ENCODE measurements at places on chromosomes 2 and 18.

DNA sequence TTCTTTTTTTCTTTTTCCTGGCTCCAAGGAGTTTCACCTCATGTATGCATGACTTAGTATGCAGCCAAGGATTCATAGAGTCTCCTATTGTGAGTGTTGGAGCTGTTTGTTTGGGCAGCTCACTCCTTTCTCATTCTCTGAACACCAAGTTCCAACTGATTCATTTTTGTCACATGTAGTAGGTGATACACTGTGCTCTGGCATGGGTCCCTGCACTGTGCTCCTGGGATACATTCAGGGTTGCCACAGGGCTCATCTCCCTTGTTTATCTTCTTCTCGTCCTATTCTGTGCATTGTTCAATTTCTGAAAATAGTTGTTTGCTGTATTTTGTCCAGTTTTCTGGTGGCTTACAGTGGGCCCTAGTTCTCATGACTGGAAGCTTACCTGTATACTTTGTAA is 96.8 kb downstream of the ZNF407 start:
- DNase-seq = no peak

DNA sequence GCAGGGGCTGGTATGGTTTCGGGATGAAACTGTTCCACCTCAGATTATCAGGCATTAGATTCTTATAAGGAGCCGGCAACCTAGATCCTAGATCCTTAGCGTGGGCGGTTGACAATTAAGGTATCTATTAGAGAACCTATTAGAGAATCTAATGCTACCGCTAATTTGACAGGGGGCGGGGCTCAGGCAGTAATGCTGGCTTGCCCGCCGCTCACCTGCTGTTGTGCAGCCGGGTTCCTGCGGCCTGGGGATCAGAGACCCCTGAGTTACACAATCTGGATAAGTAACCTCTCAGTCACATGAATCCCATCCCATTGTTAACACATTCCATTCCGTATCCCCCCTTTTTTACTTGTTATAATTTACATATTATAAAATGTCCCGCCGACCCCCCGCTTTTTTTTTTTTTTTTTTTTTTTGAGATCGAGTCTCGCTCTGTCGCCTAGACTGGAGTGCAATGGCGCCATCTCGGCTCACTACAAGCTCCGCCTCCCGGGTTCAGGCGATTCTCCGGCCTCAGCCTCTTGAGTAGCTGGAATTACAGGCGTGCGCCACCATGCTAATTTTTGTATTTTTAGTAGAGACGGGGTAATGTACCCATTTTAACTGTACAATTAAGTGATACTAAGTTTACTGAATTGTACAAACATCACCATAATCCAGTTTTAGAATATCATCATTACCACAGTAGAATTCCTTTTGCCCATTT is 42.0 kb upstream of the GPD2 start:
- DNase-seq = no peak

DNA sequence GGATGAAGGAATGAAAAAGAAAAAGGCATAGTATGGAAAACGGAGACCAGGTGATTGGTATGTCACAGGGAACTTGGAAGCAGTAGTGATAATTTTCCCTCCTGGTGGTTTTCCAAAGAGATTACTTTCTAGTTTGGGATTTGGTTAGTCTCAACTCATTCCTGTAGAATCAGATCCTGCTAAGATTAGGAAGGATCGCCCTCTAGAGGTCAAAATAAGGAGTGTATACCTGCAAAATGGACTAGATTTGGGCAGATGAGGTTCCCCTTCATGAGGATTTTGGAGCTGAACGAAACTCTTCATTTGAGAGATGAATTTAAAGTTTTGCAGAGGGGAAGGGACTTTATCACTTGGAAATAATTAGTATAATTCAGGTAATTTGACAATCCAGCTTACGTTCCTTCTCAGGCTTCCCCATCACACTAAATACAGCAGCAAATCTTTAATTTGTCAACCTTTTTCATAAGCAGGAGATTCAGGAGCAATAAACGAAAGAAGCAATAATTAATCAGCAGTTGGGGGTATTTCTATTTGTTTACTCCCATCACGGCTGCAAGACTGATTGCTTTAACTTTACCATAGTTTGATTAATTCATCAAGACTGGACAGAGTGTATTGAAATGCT is 65.2 kb downstream of the CCDC195 start:
- no peak for DNase-seq

DNA sequence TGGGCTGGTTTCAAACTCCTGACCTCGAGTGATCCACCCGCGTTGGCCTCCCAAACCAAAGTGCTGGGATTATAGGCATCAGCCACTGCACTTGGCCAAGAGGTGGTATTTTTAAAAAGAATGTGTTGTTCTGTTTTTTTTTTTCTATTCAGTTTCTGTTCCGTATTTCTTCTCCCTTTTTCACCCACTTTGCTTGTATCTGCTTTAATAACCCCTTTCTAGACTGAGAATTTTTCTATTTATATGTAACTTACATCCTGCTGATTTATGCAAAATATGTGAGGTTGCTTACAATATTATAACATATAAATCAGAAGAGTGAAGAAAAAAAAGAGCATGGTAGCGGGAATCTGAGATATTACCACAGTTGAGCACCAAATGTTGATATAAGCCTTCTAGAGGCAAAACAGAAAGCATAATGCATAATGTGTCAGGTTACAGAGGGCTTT is 17.2 kb upstream of the LYPD6B start:
- DNase-seq = no peak

DNA sequence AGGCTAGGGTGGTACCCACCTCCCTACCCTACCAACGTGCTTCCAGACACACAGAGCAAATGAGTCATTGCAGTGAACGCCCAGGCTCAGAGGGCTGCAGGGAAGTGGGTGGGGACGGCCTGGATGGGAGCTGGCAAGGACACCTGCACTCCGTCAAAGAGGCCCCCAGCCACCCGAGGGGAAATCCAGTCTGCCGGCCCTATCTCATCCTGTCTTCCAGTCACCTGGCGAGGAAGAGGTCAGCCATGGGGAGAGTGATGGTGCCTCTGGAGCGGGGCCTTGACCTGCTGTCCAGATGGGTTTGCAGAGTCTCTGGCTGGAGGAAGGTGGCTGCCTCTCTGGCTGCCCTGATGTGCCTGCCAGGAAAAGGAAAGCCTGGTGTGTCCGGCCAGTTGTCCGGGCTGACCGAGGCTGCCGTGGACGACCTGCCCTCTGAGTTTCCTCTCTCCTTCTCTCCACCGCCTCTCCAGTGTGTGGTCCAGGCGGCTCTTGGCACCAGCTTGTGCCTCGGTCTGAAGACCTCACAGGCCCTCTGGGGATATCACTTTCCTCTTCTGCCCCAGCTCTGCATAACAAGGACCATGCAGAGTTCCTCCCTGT is 209.7 kb upstream of the COPS8 start:
- DNase-seq = no peak

- no peak for DNase-seq
Observed at GRCh38 chr2:30433541-30434299, 13.3 kb upstream of the LCLAT1 start.

DNA sequence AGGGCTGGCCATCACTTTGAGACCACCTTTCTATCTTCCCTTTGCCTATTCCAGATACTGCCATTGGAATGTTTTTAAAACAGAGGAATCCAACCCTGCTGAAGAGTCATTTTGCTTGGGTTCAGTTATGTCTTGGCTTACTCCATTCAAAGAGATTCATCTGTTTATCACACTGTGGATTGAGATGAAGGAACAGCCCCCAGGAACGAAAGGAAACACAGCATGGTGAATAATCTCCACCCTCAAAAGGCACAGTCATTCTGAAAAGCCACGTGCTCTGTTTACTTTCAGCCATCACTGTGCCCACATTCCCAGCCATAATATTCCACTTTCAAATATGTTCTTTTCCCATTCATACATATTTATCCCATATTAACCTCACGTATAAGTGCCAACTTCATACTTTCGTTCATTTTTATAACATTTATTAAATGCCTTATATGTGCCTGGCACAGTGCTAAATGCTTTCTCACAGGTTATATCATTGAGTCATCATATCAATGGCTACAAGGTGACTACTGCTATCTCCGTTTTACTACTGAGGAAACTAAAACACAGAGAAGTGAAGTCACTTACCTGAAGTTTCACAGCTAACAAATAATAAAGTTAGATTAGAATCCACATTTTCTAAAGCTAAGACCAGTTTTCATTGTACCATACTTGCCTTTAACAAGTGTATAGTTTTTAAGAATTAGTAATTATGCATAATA is 143.6 kb downstream of the OSR1 start:
- no peak for DNase-seq

GRCh38 chr2:68637047-68637446 is 6.3 kb upstream of the PROKR1 start:
- DNase-seq = no peak

- no peak for DNase-seq
Observed at GRCh38 chr2:238141541-238142318, 3.3 kb downstream of the KLHL30 start.

DNA sequence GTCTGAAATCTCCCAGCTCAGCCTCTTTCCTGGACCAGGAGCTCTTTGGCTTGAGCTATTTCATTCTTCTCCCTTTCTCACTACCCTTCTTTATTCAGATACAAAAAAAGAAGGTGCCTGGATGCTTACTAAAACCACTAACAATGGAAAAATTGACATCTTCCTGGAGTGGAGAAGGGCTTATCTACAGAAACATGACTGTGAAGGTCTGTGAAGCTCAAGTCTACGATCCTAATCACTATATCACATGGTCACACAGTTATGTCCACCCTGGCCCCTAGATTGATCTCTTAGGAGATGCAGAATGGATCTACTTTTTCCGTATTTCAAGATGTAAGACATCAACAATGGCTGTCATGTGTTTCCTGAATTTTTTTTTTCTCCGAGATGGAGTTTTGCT is 5.7 kb upstream of the KRCC1 start:
- DNase-seq = no peak

GRCh38 chr2:137500599-137500998 is 463.7 kb upstream of the HNMT start:
- DNase-seq = no peak

DNA sequence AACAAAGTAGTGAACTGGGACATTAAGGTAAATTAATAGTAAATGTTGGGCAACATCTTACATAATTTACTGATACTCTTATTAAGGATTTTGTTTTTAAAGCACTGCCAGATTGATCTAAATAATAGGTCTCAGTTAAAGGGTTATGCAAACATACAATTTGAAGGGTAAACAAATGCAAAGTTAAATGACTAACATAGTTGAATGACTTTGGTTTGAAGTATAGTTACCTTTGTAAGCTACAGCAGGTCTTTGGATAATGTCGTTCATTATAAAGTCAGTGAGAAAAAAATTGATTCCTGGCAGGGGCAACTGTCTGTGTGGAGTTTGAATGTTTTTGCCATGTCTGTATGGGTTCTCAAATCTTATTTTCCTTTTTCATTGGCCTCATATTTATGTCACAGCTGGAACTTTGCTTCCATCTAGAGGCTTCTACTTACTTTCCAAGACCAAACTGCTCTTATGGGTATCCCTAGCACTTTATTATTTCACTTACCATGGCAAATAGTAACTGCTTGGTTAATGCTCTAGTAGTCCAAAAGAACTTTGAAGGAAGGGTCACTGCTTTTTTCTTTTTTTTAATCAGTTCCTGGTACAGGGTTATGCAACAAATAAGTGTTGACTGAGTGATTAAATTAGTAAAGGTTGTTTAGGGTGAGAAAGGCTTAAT is 107.8 kb downstream of the NBEAL1 start:
- no peak for DNase-seq

Data from stimulated activated CD4-positive, alpha-beta T cell treated with anti-CD3 and anti-CD28 coated beads, TNF-alpha, amount 100 ng/mL, for 1 hour (primary cell).